ENCODE measurements at places on chromosomes 7 and 10.

- no peak for DNase-seq
Measured at GRCh38 chr7:19109000-19109946, 8.2 kb downstream of the TWIST1 start.

DNA sequence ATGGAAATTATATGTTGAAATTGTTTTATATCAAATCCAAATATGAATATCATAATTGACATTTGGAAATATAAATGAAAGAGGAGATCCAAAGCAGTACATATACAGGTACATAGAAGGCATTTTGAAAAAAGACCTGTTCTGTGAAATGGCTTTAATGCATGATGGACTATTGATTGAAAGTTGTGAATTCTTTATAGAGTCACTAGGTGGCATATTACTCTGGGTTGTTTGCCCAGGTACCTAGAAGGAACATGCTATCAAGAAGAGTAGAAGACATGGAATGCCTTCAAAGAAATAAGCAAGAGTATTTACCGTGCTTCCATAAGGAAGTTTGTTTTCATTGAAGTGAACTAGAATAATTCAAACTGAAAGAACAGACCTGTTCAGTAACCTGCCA, 160.0 kb upstream of the ANK3 start:
- DNase-seq: no peak

DNA sequence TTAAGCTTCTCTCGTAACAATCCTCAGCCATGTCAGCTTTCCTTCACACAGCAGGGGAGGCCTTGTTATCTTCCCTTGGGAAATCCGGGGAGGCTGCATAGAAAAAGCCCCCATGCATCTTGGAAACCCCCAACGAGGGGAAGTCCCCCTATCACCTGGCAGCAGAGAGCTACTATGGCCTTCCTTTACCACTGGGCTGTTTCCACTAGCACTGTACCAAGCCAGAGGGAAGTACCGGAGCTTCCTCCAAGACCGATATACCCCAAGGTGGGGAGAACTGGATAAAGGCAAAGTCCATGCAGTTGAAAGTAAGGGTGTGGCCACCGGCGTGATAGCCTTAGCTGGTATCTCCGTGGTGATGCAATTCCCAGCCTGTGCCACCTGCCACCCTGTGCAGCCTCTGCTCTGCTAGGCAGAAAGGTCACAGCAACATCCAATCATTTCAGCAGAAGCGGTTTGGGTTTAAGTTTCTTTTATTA, 4.4 kb upstream of the CLIP2 start:
- no peak for DNase-seq

DNA sequence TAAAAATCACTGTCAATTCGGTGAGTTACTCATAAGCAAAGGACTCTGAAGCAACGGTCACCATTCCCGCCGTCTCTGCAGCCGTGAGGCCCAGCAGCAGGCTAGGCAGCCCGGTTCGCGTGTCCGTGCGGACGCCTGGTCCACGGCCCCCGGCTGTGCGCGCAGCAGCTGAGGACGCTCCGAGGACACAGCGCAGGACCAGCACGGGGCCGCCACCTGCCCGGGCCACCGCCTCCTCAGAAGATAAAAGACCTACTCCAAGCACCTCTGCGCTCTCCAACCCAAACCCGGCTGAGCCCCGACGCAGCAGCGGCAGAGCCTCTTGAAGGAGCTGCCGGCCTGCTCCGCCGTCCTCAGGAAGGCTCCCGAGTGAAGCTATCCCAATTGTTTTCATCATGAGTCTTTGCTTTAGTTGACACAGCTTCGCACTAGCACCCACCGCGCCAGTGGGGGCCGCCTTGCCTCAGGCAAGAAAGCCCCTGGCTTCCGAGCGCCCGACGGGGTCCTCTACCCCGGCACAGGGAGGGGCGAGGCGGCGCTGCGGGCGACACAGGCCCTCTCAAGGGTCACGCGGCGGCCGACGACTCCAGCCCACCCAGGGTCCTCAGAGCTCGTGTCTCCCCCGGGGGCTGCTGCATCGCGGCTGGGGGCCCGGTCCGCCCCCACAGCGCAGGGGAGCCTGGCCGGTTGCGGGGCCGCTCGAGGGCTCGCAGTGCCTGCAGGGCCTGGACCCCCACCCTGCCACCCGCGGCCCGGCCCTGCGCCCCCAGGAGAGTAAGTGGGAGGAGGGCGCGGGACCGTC, 16.9 kb upstream of the GPR146 start:
- no peak for DNase-seq

DNA sequence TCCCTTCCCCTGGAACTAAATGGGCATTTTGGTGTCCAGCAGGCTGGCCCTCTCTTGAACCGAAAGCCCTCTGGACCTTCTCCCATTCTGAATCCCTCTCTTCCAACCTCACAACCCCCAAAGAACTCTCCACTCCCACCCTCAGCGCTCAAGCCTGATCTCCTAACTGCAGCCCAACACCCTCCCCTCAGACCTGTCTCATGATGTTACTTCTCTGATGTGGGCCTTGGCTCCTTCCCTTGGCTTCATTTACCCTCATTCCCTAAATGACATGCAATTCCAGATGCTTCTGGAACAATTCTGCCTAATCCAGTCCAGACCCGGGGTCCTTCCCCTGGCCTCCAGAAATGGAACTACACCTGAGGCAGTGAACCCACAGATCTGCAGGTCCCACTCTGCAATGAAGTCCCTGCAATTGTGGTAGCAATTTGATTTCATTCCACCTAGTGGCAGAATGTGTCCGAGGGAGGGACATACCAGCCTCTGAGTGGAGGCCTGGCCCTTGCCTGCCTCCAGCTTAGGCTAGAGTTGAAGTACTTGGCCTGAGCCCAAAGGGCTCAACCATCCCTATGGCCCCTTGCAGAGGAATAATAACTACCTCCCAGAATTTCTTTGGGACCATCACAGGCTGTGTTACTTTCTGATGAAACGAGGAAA, 4.1 kb upstream of the CEP41 start:
- no peak for DNase-seq

- no peak for DNase-seq
Measured at GRCh38 chr7:115037128-115037802, 115.4 kb downstream of the MDFIC start.

DNA sequence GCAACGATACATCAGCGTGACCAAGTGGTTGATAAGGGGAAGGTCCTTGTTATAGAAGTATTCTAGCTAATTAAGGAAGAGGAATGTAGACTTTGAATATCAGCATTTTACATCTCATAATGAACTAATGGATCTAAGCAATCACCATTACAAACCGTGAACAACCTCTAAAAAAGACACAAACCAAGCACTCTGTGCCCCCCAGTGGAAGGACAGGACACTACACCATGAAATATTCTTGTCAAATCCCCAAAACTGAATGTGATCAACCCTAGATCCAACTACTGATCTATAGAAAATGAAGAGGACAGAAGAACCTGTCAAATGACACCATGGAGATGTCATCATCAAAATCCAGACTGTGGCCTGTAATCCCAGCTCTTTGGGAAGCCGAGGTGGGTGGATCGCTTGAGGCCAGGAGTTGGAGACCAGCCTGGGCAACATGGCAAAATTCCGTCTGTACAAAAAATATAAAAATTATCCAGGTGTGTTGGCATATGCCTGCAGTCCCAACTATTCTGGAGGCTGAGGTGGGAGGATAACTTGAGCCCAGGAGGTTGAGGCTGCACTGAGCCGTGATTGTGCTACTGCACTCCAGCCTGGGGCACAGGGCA, 111.3 kb upstream of the CARD11 start:
- peak; percentile 47 for DNase-seq

- DNase-seq: no peak
Measured at GRCh38 chr7:29538389-29538788, 25.2 kb upstream of the PRR15 start.

DNA sequence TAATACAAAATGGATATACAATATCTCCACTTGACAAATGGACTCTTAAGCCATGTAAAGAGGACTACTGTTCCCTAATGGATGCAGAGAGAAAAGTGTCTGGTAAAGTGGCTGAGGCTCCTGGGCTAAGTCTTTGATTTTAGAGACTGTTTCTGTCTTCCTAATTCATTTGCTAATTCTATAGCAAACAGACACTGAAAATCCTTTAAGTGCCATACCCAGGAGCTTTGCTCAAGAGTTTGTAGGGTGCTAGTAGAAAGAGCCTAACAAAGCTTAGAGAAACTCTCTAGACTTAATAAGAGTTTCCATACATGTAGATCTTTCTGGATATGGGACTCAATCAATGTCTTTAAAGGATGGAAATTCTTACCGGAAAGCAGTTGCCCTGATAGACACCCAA, 16.7 kb downstream of the CEP55 start:
- DNase-seq: no peak

- DNase-seq: no peak
Measured at GRCh38 chr7:32158751-32159745, 88.8 kb upstream of the PDE1C start.

DNA sequence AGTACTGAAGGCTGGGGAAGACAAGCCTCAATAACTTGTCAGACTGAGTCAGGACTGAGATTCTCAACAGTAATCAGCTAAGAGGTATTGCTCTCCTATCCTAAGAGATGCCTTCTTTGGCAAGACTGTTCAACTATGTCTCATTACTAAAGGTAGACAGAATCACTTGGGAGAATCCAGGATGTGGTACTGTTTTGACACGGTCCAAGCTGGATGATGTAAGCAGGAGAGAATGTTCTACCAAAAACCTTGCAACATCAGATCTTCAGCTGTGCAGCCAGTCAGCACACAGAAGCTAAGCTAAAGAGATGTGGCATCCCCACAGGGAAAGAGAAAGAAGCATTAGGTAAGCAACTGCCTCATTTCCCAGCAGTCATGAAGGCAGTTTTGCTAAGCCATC, 391.4 kb downstream of the NRG3 start:
- DNase-seq: no peak

DNA sequence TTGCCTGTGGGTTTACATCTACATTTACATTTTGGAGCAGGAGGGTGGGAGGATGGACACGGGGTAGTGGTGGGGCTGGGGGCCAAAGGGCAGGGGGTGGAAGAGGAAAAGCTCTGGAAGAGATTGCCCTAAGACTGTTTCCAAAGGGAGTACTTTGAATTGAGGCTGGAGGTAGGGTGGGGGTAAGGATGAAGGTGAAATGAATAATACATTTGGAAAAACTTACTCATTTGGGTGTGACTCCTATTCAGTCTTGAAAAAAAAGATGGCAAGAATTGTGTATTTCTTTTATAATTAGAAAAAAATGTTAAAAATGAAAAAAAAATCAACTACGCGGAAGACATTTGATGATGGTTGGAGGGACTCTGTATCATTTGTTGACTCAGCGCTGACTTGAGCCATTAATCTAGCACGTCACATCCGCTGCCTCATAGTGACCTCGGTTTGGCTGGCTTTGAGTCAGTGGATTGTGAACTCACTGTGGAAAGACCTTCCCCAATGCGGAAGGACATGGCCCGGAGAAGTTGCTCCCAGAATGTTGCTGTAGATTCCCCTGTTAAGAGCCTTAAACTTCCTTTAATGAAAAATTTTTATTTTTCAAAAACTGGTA, 2.8 kb downstream of the FAM180A start:
- no peak for DNase-seq

DNA sequence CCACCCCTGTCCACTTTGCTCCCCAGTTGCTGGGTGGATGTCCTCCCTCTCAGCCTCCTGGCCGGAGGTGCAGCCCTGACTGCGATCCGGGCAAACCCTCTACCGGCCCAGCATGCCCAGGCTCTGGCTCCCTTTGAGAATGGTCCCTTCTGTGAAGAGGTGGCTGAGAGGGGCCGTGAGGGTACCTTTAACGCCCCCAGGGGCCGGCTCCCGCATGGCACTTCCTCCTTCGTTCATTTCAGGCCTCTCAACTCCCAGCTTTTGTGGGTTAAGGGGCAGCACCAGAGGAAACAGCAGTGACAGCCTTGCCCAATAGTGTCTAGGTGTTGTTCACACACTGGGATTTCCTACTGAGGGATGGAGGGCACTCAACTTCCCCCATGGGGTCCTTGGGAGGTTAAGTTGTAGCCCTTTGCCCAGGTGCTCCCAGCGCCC, 33.2 kb upstream of the HABP2 start:
- no peak for DNase-seq

- no peak for DNase-seq
Measured at GRCh38 chr10:33611423-33611822, 277.0 kb upstream of the NRP1 start.

- no peak for DNase-seq
Measured at GRCh38 chr10:3090914-3091787, 23.8 kb downstream of the PFKP start.

DNA sequence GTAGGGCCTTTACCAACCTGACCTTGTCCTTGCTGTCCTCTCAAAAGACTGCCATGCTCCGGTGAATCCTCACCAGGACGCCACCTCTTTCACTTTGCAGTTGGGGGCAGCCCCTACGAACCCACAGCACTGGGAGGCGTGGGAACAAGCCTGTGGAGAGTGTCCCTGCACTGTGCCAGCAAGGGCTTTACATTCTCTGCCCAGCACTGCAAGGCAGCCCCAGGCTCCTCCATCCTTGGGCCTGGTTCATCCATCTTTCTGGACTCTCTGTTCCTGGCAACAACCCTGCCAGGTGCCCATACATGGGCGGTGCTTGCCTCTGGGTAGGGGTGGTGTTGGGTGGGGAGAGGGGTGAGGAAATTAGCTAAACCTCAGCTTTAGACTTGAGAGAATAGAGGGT, 1.4 kb downstream of the CHAT start:
- DNase-seq: no peak

DNA sequence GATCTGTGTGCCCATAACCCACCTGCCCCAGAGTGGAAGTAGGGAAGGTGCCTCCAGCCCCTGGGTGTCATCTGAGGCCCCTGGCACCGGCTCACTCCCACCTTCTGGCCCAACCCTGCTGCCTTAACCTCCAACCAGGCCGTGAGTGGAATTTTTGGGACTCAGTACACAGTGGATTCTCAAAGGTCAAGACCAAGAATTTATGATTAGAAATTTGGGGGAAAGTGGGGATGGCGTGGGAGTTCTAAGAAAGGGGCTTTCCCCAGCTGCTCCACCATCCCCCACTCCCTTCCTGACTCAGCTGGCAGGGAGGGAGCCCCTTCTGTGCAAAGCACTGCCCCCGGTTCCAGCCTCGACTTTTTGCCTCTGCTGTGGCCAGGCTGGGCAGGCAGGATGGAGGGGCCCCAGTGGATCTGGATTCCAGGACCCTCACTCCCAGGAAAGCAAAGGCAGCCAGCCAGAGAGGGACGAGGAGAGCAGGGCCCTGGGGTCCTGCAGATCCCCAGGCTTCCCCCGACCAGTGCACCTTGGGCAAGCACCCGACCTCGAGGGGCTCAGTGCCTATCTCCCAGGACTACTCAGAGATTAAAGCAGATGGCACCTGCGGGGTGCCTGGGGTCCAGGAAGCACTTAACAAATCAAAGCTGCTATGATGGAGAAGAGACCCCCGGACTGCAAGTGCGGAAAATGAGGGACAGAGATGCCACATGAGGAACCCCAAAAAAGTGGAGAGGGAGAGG, 12.8 kb downstream of the SPOCK2 start:
- DNase-seq: no peak
